ENCODE measurements at places on chromosomes 7 and 10. TPM values are rescaled to one million over a fixed set of nuclear protein-coding genes. Genes with fewer than 3 reads are reported as not detected.

Gene SNX13
- total RNA-seq, result 56.9 TPM

Gene FBXL13
- 0.99 TPM for total RNA-seq

Gene ASB10
- not detected for total RNA-seq

Gene ZNF746
- 32.6 TPM for total RNA-seq

Gene NMT2
- total RNA-seq, result 36.7 TPM

Gene HECTD2
- total RNA-seq, result 11.1 TPM

Gene DENND11
- total RNA-seq, result 7.7 TPM

Gene MPP7
- 0.29 TPM for total RNA-seq

Gene GDF2
- not detected for total RNA-seq

Gene NEBL
- total RNA-seq, result 0.17 TPM

Gene LIPN
- not detected for total RNA-seq

Gene ANXA8
- total RNA-seq, result 0.15 TPM

Gene OR2A14
- total RNA-seq, result not detected

Gene SPAM1
- total RNA-seq, result not detected

Gene PBLD
- total RNA-seq, result 5.5 TPM

Gene ANXA8L1
- 0.44 TPM for total RNA-seq

Gene TRPV5
- total RNA-seq, result not detected

Gene LRRTM3
- not detected for total RNA-seq
